KBM-7 (cell line): ENCODE measurements at places on chromosomes 3 and 15.
A peak's percentile ranks its signal among the peaks of the same experiment; 100 is the strongest.

- DNase-seq = peak; percentile 80
Measured at GRCh38 chr3:151918253-151919029, 45.0 kb downstream of the SUCNR1 start.

DNA sequence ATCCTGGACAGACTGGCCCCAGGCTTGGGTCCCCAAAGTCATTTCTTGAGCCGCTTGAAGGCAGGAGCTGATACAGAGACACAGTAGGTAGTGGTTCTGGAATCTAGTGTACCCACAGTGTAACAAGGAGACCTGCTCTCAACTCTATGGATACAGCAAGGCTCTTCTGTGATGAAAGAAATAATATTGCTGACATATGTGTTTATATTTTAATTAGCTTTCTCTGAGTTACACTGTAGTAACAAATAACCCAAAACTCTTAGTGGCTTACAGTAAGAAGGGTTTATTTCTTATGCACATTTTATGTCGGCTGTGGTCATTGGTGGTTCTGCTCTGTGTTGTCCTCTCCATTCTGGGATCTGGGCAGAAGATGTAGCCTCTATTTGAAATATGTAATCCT, 45.5 kb downstream of the CHST14 start:
- no peak for DNase-seq

DNA sequence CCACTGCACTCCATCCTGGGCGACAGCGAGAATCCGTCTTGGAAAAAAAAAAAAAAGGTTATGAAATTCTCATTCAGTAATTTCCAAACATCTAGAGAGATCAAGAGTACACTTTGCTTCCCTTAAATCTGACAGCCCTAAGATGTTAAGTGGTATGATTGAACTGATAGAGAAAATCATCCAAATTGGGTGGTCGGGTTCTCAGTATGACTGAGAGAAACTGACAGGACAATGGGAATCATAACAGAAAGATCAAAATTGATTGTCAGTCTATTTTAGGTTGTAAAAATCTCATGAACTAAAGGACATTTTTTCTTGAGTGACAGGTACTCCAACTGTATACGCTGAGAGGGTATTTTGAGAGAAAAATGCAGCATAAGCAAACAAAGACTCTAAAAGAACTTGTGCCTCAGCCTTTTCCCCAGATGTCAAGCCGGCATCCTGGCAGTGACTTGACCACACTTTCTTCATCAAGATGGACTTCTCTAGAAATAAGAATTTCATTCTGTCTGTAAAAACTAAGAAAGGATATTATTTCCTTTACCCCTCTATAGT, 65.8 kb downstream of the MYO5A start:
- DNase-seq = no peak

DNA sequence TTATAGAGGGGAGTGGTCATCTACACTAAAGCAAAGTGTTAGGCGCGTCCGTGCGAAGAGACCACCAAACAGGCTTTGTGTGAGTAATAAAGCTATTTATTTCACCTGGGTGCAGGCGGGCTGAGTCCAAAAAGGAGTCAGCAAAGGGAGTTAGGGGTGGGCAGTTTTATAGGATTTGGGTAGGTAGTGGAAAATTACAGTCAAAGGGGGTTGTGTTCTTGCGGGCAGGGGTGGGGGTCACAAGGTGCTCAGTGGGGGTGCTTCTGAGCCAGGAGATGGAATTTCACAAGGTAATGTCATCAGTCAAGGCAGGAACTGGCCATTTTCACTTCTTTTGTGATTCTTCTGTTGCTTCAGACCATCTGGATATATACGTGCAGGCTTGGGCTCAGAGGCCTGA, 47.1 kb downstream of the OIP5 start:
- DNase-seq = no peak

DNA sequence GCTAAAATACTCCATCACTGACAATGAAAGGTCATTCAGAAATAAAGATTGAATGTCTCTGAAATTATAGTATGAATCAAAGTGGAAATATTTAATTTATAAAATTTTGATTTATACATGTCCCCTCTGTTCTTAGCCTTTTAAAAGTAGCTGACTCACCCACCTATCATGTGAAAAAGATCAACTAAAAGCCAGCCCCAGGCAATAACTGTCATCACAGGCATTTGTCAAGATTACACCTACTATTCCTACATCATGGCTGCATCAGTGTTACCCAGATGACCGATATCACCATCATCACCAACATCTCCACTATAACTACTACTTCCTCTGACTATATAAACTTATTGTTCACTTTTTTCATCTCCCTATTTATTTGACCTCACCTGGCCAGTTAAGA, 14.3 kb upstream of the PIK3R4 start:
- DNase-seq = no peak

- no peak for DNase-seq
Measured at GRCh38 chr3:8460050-8460708, 41.4 kb upstream of the LMCD1 start.

DNA sequence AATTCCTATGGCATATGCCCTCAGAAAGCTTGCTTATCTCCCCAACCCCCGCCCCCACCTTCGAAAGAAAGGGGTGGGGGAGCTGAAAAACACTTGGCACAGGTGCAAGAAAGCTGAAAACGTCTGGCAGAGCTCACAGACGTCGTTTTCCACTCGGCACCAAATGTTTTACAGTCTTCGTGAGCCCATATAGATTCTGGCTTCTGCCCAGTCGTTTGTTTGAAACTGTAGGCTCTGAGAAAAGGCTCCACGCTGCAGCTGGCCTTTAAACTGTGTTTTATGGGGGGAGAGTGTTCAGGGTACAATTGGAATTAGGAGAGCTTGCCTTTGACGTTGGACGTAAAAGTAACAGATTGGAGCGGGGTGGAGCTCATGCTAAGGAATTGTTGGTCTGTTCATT, 130.3 kb downstream of the MDFIC2 start:
- DNase-seq = no peak

DNA sequence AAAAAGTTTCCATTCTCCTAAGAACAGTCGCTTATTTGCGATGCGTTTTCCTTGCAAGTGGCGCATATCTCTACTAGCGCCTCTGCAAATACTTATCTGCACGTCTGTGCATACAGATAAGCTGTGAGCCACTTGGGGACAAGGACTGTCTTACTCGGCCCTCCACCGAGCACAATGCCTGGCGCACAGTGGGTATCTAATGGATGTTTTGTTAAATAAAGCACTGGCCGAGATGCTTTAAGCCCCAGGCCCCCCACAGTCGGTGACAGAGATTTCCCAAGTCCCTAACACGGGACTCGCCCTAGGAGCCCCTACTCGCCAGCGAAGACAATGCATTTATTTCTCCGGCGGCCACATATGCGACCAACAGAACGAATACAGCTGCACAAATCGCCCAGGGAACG, 503 bp downstream of the HLTF start:
- peak; percentile 66 for DNase-seq

DNA sequence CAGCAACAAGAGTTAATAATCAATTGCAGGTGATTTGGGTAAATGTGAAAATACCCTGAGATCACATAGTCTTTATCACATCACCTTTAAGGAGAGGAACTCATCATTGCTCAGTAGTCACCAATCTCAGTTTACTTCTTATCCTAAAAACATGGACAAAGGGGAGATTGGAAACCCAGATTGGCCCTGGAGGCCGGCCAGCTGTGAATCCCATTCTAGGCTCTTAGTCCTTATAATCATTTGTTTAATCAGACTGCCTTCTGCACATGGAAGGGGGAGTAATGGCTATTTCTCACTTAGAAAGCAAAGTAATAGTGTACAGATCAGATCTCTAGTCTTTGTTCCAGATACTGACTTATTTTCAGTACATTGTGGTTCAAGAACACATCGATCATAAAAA, 37.2 kb upstream of the CPB1 start:
- no peak for DNase-seq

GRCh38 chr15:38587214-38587613, 22.6 kb upstream of the RASGRP1 start:
- DNase-seq = no peak

- DNase-seq = no peak
Measured at GRCh38 chr15:49466119-49466518, 43.1 kb downstream of the FGF7 start.

- no peak for DNase-seq
Measured at GRCh38 chr15:49168016-49168415, 2.0 kb upstream of the GALK2 start.

GRCh38 chr3:196179380-196180308, 31.6 kb downstream of the ZDHHC19 start:
- peak; percentile 76 for DNase-seq

DNA sequence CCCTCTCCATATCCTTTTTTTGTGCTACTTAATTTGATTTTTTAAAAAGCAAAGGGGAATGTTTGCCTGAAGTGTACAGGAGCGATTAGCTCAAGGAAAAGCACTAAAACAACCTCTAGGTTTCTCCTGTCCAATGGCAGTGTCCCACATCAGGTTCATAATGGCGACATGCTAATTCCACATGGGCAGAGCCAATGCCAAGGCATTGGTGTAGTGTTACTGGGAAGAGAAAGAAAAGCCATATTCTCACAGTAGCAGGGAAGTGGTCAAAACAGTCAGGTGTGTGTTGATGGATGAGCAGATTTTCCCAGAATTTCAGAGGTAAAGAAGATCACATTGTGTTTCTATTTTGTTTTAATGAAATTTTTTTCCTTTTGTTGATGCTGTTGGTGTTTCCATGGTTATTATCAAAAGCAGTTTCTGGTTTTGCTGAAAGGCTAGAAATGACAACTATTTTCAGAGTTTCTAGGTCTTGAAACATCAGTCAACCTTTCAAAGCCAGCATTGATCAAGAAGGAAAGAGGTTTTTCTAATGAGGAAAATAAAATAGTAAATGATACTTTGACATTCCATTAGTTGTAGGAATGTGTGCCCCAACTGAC, 65.2 kb downstream of the FNDC3B start:
- no peak for DNase-seq

GRCh38 chr15:82995938-82996337, 9.9 kb downstream of the RAMAC start:
- no peak for DNase-seq

DNA sequence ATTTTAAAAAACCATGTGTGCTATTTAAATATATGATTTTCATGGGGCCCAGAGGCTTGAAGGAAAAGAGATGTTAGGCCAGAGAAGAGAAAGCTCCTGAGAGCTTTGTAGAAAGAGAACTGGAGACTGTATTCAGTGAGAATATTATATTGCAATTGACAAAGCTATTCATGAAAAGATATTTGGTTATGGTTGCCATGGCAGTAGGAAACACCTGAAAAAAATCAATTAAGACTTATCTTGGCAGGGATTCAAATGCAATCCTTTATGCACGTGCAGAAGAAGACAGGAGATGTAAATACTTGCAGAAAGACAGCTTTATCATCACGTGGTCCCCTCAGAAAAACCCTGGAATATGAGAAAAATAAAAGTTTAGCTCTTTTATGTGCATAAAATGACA, 636.0 kb upstream of the TBL1XR1 start:
- DNase-seq = no peak

- DNase-seq = no peak
Measured at GRCh38 chr3:18208091-18208490, 217.0 kb downstream of the SATB1 start.

- DNase-seq = no peak
Measured at GRCh38 chr3:155815030-155815545, 9.0 kb upstream of the C3orf33 start.
